Brain pericyte (primary cell): ENCODE measurements at places on chromosomes 2 and 18.

- no peak for DNase-seq
These were observed 119.4 kb downstream of the PARD3B start for GRCh38 chr2:204664708-204665121.

DNA sequence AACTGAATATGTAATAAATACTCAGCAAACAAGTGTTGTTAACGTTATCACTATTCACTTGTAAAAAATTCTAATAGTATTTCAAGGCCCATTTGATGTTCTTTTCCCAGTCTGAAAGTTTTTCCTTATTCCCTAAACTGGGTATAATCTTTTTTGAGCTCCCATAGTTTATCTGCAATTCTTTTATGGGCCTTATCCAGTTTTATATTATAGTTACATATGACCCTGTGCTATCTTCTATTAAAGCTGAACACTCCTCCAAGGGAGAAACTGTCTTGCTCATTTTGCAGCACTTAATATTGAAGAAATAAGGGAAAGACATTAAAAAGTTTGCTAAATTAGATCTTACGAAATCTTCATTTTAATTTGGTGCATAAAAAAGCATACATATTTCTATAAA is 13.9 kb downstream of the PELI1 start:
- DNase-seq = no peak

- no peak for DNase-seq
These were observed 172.7 kb upstream of the SERPINE2 start for GRCh38 chr2:224211791-224212190.

GRCh38 chr2:129761569-129762021 is 217.9 kb upstream of the RAB6C start:
- DNase-seq = no peak

- no peak for DNase-seq
These were observed 36.6 kb downstream of the VAPA start for GRCh38 chr18:9950289-9951016.

DNA sequence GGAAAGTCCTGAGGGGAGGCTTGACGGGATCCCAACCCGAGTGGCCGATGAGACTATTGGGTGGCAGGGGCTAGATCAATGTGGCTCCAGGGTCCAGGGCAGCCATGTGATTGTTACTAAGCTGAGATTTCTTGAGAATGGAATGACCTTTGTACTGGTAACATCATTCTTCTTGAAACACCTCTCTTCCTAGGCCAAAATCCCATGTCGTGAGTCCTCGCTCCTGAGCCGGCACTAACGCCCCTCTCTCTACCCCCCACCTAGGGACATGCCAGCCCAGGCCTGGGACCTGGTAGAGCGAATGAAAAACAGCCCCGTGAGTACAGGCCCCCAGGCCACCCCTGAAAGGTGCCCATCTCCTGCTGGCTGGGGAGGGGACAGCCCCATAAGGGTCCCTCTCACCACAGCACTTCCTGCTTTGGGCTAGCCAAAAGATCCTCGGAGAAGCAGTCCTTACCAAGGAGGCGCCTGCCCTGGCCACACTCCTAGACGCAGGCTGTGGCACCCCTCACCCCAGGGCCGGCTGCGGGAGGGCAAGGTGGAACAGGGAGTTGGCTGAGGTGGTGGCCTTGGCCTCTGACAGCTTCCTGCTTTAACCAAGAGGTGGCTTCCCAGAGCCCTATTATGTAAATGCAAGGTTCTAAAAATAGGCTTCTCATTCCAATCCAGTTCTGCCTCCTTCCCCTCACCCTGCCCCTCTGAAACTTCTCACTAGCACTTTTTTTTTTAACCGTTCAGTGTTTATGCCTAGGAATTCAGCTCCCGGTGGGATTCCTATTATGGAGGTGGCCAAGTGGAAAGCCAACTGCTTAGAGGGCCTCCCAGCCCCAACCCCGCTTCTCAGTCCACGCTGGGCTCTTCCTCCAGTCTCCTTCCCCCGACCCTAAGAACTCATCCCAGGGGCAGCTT is 126.6 kb upstream of the PPP1CB start:
- DNase-seq = no peak

DNA sequence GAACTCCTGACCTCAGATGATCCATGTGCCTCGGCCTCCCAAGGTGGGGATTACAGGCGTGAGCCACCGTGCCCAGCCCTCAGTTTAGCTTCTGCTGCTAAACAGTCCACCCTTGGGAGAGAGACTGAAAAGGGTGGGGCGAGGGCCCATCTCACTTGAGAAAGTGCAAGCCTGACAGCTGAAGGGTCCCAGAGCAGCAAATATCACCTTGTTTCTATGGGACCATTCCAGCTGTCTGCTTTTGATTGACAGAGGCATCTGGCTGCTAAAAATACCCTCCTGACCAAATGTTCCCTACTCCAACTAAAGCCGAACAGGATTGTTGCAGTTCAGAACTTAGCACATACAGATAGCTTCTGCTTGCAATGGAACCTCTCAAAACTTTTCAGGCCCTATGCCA is 436 bp upstream of the SMYD1 start:
- DNase-seq = no peak
